GM23338 (cell line): ENCODE measurements at places on chromosomes 12 and 14.

- H3K27ac ChIP-seq = no peak overlapping the region
- H3K27me3 ChIP-seq = no peaks in the 10 kb centered on the region
- peak overlapping the region; percentile 54 for H3K4me3 ChIP-seq
- H3K4me1 ChIP-seq = peaks cover 20% of the 10 kb centered on the region
- H3K36me3 ChIP-seq = no peaks in the 10 kb centered on the region
Measured at GRCh38 chr14:75418850-75419768, 8.7 kb upstream of the JDP2 start.

DNA sequence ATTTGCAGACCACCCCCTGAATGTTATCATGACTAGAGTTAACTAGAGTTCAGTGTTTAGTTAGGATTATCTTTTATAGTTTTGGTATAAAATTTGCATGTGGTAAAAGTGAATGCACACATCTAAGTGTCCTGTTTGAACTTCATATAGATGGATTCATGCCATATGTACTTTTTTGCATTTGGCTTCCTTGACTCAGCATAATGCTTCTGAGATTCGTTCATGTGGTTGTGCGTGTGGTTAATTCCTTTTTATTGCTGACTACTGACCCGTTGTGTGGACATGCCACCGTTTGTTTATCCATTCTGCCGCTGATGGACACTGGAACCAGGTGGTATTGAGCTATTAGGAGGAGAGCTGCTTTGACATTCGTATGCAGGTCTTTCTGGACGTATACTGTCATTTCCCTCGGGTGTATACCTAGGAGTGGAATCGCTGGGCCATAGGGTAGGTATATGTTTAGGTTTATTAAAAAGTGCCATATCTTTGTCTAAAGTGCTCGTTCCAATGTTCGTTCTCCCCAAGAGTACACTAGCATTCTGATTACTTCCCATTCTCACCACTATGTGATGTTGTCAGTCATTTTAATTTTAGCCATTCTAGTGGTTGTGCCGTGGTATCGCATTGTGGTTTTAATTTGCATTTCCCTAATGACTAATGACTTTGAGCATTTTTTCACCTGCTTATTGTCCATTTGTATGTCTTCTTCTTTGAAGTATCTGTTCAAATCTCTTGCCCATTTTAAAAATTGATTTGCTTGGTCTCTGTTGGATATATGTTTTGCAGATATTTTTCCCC, 37.7 kb downstream of the RIN3 start:
- no peaks in the 10 kb centered on the region for H3K4me1 ChIP-seq
- DNase-seq = no peak
- H3K4me3 ChIP-seq = no peak overlapping the region
- no peaks in the 10 kb centered on the region for H3K27me3 ChIP-seq

DNA sequence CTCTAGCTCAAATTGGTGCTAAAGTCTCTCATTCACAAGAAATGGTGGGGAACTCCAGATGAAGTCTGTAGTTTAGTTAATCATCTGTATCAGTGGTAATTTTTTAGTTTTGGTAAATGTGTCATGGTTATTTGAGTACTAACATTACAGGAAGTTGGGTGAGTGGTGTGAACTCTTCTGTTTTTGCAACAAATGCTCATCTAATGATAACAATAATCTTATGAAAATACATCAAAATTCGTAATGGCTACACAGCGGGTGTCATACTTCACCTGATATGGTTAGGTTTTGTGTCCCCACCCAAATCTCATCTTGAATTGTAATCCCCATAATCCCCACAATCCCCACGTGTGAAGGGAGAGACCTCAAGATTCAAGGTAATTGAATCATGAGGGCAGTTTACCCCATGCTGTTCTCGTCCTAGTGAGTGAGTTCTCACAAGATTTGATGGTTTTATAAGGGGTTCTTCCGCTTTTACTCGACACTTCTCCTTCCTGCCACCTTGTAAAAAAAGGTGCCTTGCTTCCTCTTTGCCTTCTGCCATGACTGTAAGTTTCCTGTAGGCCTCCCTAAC, 209.3 kb upstream of the FOXN3 start:
- no peak for DNase-seq
- H3K27ac ChIP-seq = no peak overlapping the region
- no peaks in the 10 kb centered on the region for H3K27me3 ChIP-seq
- peaks cover 21% of the 10 kb centered on the region for H3K4me1 ChIP-seq
- no peaks in the 10 kb centered on the region for H3K36me3 ChIP-seq

GRCh38 chr14:43087666-43088065, 1419.4 kb downstream of the FSCB start:
- no peak for DNase-seq
- no peaks in the 10 kb centered on the region for H3K36me3 ChIP-seq
- H3K27me3 ChIP-seq = no peaks in the 10 kb centered on the region
- no peaks in the 10 kb centered on the region for H3K4me1 ChIP-seq
- H3K4me3 ChIP-seq = no peak overlapping the region

DNA sequence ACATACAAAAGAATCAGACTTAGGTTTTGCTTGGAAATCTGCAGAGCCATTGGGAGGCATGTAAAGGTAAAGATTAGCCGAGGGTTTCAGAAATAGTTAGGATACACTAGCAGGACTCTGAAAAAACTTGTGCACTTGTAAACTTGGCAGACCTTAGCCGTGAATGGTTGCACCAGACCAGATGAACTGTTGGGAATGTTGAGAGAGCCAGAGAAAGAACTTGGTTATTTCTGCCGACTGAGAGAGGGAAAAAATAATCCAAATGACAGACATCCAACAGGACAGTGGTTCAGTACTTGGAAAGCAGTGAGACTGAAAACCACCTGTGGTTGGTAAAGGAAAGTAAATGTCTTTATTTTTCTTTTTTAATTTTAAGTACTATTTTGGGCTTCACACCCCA, 222.5 kb upstream of the DDHD1 start:
- no peaks in the 10 kb centered on the region for H3K36me3 ChIP-seq
- no peak for DNase-seq
- no peaks in the 10 kb centered on the region for H3K4me1 ChIP-seq
- no peak overlapping the region for H3K27ac ChIP-seq

- peaks cover 43% of the 10 kb centered on the region for H3K4me1 ChIP-seq
- no peak for DNase-seq
- peak overlapping the region; percentile 69 for H3K27ac ChIP-seq
- no peak overlapping the region for H3K4me3 ChIP-seq
Measured at GRCh38 chr12:111429828-111430432, 24.2 kb downstream of the SH2B3 start.

GRCh38 chr14:67166450-67166853, 22.8 kb upstream of the GARIN2 start:
- H3K27ac ChIP-seq = peak overlapping the region; percentile 6; the same call in 1 of the 2 replicates
- peak; percentile 78 for DNase-seq
- H3K4me1 ChIP-seq = 0 out of 2 replicates have a peak, but pooled peaks cover 8% of the 10 kb centered on the region
- H3K36me3 ChIP-seq = no peaks in the 10 kb centered on the region
- H3K27me3 ChIP-seq = no peaks in the 10 kb centered on the region

DNA sequence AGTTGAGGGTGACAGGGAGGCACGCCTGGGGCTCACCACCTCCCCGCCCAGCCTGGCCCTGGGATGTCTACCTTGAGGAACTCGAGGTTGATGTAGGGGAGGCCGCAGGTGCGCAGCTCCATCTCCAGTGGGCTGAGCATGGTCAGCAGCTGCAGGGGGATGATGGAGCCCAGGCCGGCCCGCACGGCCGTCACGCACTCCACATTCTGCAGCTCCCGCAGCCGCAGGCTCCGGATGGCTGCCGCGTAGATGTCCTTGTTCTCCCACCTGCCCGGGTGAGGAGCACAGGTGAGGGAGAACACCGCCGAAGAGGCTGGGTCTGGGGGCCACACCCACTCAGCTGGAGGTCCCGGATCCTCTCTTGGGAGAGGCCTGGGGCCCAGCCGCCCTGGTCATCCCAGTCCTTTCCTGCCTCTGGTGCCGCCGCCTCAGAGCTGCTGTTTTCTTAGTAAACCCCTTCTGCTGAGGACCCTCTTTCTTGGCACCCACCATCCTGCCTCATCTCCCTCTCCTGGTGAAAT, 38.2 kb downstream of the TRAFD1 start:
- no peaks in the 10 kb centered on the region for H3K4me1 ChIP-seq
- no peaks in the 10 kb centered on the region for H3K27me3 ChIP-seq
- H3K4me3 ChIP-seq = no peak overlapping the region
- no peaks in the 10 kb centered on the region for H3K36me3 ChIP-seq
- DNase-seq = no peak

DNA sequence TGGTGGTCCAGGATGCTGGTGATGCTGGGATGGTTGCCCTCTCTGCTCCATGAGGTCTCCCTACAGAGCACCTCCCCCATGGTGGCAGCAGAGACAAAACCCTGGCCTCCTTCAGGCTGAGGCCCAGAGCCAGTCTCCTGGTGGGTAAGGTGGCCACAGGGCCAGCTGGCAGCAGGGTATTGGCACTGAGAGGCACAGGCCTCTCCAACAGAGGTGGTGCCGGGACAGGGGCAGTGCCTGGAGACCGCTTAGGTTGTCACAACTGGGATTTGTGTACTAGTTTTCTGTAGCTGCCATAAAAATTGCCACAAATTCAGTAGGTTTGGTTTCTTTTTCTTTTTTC, 6.1 kb upstream of the MTA1 start:
- no peaks in the 10 kb centered on the region for H3K36me3 ChIP-seq
- H3K4me1 ChIP-seq = peaks cover 11% of the 10 kb centered on the region; the same call in 1 of the 2 replicates
- no peak overlapping the region for H3K4me3 ChIP-seq
- no peak for DNase-seq
- peaks cover 56% of the 10 kb centered on the region for H3K27me3 ChIP-seq
- H3K27ac ChIP-seq = no peak overlapping the region

DNA sequence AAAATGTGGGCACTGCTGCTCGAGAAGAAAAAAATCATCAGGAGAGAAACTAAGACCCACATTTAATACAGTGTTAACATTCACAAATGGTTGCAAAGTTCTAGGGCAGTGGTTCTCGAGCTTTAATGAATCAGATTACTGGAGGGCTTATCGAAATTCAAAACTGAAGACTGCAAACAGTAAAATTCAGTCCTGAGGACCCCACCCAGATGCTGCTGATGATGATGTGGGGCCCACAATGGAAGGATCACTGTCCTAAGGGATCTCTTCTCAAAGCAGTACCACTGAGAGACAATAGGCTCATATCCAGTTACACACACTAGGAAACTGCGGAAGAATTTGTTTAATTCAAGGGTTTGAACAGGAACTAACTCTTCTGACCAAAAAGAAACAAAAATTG, 31.4 kb downstream of the DICER1 start:
- DNase-seq = no peak
- H3K4me3 ChIP-seq = no peak overlapping the region
- peaks cover 18% of the 10 kb centered on the region for H3K4me1 ChIP-seq

GRCh38 chr14:99687284-99688209, 3.4 kb downstream of the CYP46A1 start:
- H3K4me1 ChIP-seq = peaks cover 11% of the 10 kb centered on the region
- DNase-seq = peak; percentile 82
- H3K27ac ChIP-seq = no peak overlapping the region

GRCh38 chr12:13770576-13770975, 210.8 kb downstream of the GRIN2B start:
- peaks cover 6% of the 10 kb centered on the region; the same call in 1 of the 2 replicates for H3K27me3 ChIP-seq
- no peak overlapping the region for H3K4me3 ChIP-seq
- DNase-seq = no peak
- H3K36me3 ChIP-seq = no peaks in the 10 kb centered on the region
- no peaks in the 10 kb centered on the region; the same call in 1 of the 2 replicates for H3K4me1 ChIP-seq

GRCh38 chr12:58939399-58940100, 19.2 kb upstream of the LRIG3 start:
- no peaks in the 10 kb centered on the region for H3K36me3 ChIP-seq
- H3K4me1 ChIP-seq = no peaks in the 10 kb centered on the region
- no peaks in the 10 kb centered on the region for H3K27me3 ChIP-seq
- no peak for DNase-seq

- H3K27me3 ChIP-seq = no peaks in the 10 kb centered on the region
- peak; percentile 37 for DNase-seq
- no peaks in the 10 kb centered on the region for H3K36me3 ChIP-seq
- no peaks in the 10 kb centered on the region; the same call in 1 of the 2 replicates for H3K4me1 ChIP-seq
- H3K27ac ChIP-seq = no peak overlapping the region
- H3K4me3 ChIP-seq = no peak overlapping the region
Measured at GRCh38 chr12:77161944-77162343, 96.6 kb upstream of the E2F7 start.

DNA sequence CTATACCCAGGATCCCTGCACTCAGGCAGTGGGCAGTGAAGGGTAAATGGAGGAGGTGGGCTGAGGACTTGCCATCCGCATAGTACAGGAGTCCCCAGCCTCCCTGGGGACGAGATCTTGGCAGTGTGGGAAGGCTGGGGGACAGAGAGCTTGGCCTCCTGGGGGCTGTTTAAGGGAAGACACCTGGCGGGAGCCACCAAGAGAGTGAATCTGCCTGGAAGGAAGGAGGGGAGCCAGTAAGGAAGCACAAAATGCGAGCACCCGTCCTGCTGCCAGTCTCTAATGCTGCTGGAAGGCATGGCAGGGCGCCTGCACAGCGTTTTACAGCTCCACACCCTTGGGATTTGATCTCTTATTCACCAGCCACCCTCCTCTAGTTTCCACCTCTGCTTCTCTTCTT, 7.4 kb upstream of the KRT2 start:
- H3K27ac ChIP-seq = no peak overlapping the region
- no peaks in the 10 kb centered on the region for H3K27me3 ChIP-seq
- H3K4me3 ChIP-seq = no peak overlapping the region
- H3K36me3 ChIP-seq = no peaks in the 10 kb centered on the region
- peak; percentile 18 for DNase-seq

DNA sequence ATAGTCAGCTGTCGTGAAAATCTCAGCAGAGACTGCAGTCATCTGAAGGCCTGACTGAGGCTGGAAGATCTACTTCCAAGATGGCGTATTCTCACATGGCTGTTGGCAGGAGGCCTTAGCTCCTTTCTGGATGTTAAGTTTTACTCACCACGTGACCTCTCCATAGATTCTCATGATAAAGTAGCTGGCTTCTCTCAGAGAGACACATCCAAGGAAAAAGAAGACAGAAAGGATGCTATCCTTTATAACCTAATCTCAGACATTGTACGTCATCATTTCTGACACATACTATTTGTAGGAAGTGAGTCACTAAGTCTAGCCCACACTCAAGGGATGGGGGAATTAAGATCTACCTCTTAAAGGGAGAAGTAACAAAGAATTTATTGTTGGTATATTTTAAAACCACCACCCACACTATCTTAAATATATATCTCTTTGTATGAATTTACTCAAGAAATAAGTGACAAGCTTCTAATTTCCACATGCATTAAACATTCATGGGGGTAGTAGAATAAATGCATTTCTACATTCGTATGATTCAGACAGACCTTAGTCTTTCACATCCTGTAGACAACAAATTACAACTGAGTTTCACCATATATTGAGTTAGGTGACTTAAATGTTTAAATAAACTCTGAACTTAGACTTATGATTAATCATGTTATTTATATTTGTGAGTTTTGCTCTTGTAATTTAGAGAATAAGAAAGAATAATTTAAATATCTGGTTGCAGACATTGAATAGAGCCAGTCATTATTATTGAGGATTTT, 411.0 kb downstream of the LRIG3 start:
- no peak for DNase-seq
- no peak overlapping the region for H3K27ac ChIP-seq
- no peak overlapping the region for H3K4me3 ChIP-seq
- no peaks in the 10 kb centered on the region for H3K27me3 ChIP-seq
- H3K4me1 ChIP-seq = peaks cover 4% of the 10 kb centered on the region; the same call in 1 of the 2 replicates

GRCh38 chr12:64253356-64253755, 31.3 kb upstream of the KICS2 start:
- H3K36me3 ChIP-seq = no peaks in the 10 kb centered on the region
- H3K4me3 ChIP-seq = no peak overlapping the region
- H3K27me3 ChIP-seq = no peaks in the 10 kb centered on the region
- H3K27ac ChIP-seq = no peak overlapping the region
